ENCODE measurements at places on chromosomes 12 and 14. TPM values are rescaled to one million over a fixed set of nuclear protein-coding genes. Genes with fewer than 3 reads are reported as not detected.

The OR4K15 gene
- not detected for total RNA-seq

The PDE6H gene
- total RNA-seq = 0.59 TPM

The CCDC198 gene
- total RNA-seq = not detected

The RNASE2 gene
- 6.1 TPM for total RNA-seq

The SLC4A8 gene
- total RNA-seq = 1.9 TPM

The KRT3 gene
- total RNA-seq = 0.10 TPM

Data from skin of body (tissue), 3 donors.